ENCODE measurements at places on chromosomes 4 and X.
A peak's percentile ranks its signal among the peaks of the same experiment; 100 is the strongest.

GRCh38 chr4:188955066-188955465, 815.8 kb downstream of the TRIML1 start:
- DNase-seq: no peak

- DNase-seq: no peak
Observed at GRCh38 chr4:141759796-141760425, 123.5 kb downstream of the IL15 start.

- DNase-seq: peak; percentile 30
Observed at GRCh38 chr4:70704215-70704930, 16.0 kb downstream of the UTP3 start.

- DNase-seq: no peak
Observed at GRCh38 chr4:56183344-56183959, 203.8 kb downstream of the AASDH start.

Measured in naive thymus-derived CD4-positive, alpha-beta T cell (primary cell).